ENCODE measurements at places on chromosomes 5 and 9.

DNA sequence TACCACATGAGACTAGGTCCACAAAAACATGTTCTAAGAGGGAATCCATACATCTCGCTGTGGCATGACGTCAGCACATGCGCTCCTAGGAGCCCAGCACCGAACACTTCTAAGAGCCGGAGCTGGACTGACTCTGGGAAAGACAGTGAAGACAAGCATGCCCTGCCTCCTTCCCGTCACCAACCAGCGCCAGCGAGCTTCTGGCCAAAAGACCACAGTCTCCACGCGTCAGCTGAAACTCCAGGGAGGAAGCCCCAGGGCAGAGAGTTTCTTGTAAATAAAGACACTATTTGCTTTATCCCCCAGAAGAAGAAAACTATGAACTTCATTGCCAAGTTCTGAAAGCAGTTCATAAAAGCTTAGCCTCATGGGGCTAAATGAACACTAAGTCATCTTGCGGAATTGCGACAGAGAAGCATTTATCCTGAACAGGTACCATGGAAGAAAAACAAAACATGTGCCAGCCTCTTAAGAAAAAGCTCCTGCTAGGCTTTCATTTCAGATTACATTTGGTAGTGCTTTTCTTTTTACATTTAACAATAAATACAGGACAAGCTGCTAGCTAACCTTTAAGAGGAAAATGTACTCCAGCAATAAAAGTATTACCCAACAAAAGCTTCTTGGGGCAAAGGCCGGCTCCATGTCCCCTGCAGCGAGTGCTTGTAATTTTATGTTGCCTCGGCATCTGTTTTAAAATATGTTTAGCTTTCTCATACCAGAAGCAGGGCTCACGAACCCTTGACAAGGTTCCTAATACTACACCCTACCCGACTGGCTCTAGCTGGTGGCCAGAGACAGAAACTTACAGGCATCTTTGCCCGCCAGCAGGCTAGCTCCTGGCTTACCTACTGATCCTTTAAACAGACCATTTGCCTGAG lies 96.5 kb downstream of the PRRT1B start:
- no peak for DNase-seq

DNA sequence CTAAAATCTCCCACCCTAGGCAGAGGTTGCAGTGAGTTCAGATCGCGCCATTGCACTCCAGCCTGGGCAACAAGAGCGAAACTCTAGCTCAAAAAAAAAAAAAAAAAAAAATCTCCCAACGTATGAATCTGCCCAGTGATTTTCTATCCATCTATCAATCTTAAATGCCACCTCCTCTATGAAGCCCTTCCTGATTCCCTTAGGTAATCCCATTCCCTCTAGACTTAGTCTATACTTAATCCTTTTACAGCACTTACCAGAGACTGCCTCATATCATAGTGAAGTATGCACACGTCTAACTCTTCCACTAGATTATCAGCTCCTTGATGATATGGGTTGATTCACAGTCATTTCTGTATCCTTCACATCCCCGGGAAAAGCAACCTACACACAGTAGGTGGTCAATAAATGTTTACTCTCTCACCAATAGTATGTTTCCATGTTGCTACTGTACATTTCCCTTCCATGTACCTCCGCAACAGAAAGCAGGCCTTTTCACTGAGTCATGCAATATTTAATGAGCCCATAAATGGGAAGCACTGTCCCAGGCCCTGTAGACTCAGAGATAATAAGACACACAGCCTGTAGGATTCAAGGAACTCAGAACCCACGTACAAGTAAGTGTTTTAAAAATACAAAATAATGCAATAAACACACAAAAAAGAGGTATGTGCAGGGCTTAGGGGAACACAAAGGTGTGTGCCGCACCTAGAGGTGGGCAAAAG lies 1.2 kb downstream of the DROSHA start:
- no peak for DNase-seq

DNA sequence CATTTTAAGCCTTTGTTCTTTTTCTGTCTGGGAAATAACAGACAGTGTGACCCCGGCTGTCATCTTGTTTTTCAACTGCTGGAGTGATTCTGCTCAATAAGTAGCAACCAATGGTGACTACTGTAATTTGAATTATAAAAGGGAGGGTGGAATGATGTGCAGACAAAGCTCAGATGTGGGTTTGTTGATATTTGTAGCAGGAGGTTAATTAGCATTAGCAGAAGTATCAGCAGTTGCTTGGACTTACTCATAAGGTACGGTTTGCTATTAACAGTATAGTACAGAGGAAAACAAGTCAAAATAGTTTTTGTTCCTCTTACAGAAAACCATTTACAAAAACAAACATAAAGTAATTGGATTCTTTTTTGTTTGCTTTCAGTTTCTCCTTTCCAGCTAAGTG lies 140.4 kb downstream of the TUSC1 start:
- no peak for DNase-seq

DNA sequence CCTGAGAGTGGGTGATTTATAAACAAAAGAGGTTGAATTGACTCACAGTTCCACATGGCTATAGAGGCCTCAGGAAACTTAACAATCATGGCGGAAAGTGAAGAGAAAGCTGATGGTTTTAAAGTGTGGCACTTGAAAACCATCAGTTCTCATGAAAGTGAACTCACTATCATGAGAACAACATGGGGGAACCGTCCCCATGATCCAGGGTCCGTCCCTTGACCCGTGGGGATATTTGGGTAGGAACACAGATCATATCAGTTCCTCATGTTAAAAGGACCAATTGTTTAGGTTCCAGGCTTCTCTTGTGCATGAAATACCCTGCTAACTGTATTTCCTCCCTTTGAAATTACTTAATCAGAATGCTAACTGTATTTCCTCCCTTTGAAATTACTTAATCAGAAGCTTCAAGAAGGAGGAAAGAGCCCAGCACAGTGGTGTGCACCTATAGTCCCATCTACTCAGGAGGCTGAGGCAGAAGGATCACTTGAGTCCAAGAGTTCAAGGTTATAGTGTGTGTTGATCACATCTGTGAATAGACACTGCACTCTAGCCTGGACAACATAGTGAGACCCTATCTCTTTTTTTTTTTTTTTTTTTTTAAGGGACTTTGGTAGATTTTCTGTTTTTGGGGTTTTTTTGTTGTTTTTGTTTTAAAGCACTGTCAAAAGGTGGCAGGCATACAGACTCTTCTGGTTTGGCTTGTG lies 24.8 kb downstream of the TTC1 start:
- no peak for DNase-seq

GRCh38 chr9:90308691-90309090 lies 333.9 kb downstream of the DIRAS2 start:
- no peak for DNase-seq

DNA sequence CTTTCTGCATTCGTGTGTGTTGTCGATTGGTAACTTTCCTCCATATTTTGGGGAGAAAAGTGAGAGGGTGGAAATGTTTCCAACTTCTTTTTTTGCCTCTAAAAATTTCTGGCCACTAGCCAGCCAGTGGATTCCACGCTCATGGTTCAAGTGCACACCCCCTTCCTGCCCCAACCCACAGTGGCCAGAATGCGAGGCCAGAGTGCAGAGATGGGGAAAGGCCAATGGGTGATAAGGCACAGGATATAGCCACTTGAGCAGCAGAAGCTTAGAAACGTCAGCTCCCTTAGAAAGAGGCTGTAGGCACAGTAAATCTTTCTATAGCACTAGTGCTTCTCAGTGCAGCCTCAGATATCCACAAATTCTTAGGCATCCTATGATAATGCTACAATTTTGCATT lies 75.8 kb upstream of the ADRB2 start:
- no peak for DNase-seq

DNA sequence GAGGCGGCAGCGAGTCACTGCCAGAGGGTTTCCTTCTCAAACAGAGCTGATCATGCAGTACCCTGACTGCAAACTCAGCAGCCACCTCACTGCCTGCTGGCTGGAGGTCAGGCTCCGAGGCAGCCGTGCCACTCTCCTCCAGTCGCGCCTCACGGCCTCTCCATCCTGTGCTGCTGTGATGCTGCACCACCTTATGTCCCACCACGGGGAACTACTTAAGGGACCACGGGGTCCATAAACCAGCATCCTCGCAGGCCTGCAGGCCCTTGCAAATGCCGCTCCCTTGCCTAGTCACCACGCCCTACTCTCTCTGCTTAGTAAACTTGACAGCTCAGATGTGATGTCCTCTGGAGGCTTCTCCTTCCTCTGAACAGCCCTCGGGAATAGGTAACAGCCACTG lies 99.2 kb downstream of the CRB2 start:
- DNase-seq: no peak

DNA sequence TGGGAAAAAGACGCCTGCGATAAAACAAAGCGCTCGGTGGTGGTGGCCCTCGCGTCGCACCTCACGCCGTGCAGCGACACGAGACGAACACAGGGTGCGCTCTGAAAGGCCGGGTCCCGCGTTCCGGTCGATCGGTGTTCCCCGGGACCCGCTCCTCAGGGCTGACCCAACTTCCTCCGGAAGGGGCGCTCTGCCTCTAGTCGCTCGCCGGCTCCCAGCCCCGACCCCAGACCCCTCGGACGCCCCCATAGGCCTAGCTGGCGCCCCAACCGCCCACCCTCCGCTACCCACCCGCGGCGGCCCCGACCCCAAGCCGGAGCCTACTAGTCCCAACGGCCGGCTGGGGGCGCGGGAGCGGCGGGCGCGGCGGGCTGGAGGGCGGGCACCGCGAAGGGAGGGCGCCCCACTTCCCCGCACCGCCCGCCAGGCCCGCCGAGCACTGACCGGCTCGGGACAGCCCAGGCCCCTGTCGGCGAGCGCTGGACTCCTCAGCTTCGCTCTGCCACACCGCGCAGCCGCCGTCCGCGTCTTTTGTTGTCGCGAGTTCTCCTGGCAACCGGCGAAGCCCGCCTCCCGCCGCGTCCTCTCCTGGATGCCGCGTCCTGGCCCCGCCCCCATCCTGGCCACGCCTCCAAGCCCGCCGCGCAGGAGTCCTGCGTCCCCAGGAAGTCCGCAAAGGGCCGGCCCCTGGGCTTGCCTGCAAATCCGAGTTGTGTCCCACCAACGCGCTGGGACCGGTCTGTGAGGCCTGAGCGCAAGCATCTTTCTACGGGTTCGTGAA lies at the start of gene KIF27:
Gene KIF27 (minus strand): TSS at position 506 of the 781 bp plus-strand sequence. CDS start 5,841 bp downstream, outside the sequence.
- DNase-seq: peak; percentile 100

- no peak for DNase-seq
Measured at GRCh38 chr9:129522351-129522750, 98.5 kb downstream of the C9orf50 start.

- DNase-seq: peak; percentile 20
Measured at GRCh38 chr5:102077920-102078319, 218.2 kb downstream of the SLCO4C1 start.

DNA sequence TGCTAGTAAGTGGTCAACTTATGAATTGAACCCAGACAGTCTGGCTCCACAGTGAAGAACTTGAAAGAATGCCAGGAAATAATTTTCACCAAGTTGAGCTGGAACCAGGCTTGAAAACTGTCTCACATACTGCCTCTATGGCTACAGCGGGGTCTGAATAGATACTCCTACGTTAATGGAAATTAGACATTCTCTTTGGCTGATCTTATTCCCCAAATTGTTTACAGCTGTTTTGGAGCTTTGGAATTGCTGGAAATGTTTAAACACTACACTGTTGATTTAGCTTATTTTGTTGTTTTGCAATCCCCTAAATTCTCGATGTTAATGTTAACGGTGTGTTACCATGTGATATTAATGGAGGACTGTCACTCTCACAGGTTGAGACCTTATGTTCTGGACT lies 146.4 kb downstream of the FBXL7 start:
- no peak for DNase-seq

DNA sequence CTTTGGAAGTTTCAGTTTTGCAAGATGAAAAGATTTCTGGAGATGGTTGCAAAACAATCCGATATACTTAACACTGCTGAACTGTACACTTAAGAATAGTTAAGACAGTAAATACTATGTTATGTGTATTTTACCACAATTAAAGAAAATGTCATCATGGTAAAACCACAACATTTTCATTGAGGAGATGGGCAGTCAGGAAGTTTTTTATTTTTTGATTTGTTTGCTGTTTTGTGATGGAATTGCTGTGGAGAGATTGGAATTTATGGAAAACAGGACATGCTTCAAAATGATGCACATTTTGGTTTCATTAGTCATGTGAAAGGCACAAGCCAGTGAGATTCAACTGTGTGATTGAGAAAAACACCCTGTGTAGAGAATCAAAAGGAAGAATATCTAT lies 90.5 kb upstream of the AGXT2 start:
- no peak for DNase-seq

DNA sequence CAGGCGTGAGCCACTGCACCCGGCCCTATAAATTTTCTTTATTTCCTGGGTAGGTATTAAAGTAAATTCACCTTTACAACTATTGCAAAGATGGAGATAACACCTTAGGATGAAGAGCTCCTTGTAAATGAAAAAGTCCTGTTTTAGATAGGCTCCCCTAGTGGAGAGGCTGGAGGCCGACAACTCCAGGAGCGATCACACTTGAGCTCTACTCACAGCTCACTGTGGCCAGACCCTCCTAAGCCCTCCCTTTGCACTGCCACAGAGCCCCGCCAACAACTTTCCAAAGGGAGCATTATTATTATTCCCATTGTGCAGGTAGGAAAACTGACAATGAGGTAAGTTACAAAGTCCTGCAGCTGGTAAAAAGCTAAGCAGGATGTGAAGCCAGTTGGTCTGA lies 139.1 kb upstream of the ERCC6L2 start:
- no peak for DNase-seq

GRCh38 chr9:33080534-33080933 lies 4.1 kb upstream of the SMU1 start:
- no peak for DNase-seq

GRCh38 chr9:91771027-91771426 lies 179.0 kb downstream of the ROR2 start:
- no peak for DNase-seq

DNA sequence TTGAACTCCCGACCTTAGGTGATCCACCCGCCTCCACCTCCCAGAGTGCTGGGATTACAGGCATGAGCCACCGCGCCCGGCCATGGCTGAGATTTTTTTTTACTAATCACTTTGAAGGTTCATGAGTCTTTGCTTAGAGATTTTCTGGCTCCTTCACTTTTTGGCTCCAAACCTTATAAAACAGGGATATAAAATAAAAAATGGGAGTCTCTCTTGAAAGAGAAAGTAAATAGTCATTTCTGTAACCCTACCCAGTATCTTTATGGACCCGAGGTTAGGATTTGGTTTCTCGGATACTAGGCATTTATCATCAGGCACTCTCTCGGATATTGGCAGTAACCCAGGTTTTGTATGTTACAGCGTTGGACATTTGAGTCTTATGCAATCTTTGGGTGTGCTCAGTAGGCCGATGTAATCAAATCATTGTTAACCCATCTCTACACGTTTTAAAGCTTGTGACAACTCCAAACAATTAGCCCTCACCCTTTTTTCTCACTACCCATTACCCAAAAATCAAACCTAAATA lies 25.3 kb downstream of the STXBP1 start:
- DNase-seq: no peak

GRCh38 chr9:79667120-79667519 lies 95.4 kb downstream of the TLE4 start:
- no peak for DNase-seq
